NCI-H524 (cell line): ENCODE measurements at places on chromosomes 1 and 21.

DNA sequence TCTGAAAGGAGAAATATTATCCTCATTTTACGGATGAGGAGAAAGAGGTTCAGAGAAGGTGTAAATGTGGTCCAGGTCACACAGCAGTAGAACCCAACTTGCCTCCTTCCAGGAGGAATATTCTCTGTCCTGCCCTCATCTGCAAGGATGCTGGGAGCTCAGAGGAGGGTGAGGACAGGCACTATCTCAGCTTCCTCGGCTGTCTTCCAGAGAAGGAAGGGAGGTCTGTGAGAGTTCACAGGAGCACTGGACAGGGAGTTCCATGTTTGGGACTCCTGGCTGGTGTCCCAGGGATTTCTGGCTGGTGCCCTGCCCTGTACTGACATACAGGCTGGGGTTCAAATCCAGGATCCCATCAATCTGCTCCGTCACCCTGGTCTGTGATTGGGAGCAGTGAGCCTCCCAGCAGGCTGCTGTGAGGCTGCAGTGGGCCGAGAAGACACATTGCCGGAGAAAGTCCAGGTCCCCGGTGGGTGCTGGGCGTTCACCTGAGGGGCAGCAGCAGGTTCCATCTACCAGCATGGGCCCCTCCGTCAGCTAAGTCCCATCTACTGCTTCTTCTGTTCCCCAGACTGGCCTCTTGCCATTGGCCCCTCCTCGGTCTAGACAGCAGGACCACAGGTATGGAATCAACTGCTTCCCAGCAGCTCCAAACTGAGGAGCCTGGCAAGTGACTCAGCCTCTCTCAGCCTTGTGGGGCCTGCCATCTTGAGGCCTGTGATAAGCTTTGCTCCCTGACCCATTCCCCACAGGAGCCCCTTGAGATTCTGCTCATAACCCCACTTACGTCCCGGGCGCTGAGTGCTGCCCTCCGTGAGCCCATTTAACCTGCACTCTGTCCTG lies 8.5 kb upstream of the BSND start:
- no peak for DNase-seq

DNA sequence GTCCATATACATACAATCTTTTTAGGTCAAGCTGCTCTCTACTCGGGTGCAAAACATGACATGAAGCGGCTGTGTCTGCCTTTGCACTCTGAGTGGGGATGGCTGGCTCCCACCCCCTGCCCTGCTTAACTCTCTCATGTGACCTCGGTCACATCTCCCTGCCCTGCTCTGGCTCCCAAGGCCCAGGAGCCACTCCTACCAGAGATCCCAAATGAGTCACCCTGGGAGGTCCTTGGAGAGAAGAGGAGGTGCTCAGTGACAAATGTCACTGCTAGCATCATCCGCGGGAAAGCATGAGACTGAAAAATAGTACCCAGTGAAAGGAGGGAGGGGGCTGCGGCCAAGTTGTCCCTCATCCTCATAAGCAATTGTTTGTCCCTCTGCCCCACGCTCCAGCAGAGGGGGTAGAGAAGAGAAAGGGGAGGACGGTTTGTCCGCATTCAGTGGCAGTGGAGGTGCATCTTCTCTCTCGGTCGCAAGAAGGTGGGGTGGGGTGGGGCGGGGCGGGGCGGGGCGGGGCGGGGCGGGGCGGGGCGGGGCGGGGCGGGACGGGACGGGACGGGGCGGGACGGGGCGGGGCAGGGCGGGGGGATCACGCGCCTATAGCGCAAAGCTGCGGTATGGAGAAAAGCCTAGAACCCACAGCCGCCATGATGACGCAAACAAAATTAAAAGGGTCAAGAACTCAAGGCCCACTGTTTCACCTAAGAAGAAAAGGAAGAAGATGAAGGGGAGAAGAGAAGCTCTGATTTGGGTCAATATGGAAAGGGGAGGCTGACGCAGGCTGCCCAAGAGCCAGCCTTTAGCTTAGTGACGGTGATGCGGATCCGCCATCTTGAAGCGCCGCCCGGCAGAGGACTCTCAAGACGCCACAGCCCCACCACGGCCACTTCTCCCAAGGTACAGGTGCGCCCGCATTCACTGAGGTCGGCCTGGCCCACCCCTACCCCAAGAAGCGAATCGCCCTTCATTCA lies 66.2 kb downstream of the CD46 start:
- DNase-seq = no peak

- no peak for DNase-seq
These were observed 746 bp downstream of the TADA1 start for GRCh38 chr1:166875302-166875733.

- no peak for DNase-seq
These were observed 125.2 kb upstream of the DSCAM start for GRCh38 chr21:40972151-40972550.

- DNase-seq = no peak
These were observed 135.0 kb downstream of the NAV1 start for GRCh38 chr1:201673915-201674314.
